ENCODE measurements at places on chromosomes 2 and 18.

DNA sequence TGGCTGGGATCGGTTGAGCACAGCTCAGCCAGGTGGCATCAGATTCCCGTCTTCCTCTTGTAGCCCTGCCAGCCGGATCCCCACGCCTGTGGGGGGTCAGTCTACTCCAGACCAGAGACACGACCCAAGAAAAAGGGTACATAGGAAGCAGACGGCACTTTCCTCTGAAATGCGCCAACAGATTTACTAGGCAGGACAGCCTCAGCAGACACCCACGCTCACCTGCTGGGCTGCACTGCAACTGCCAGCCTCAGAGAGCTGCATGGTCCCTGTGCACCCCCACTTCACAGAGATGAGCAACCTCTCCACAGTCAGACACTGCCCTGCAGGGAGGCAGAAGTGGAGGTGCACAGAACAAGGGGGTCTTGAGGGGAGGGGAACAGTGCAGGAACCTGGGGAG is 75.7 kb upstream of the OTOS start:
- peak; percentile 46 for DNase-seq
- no peak overlapping the region for H3K27ac ChIP-seq
- H3K36me3 ChIP-seq = no peaks in the 10 kb centered on the region
- H3K27me3 ChIP-seq = no peaks in the 10 kb centered on the region
- H3K4me3 ChIP-seq = no peak overlapping the region
- H3K4me1 ChIP-seq = no peaks in the 10 kb centered on the region

- no peak overlapping the region for H3K4me3 ChIP-seq
- H3K27me3 ChIP-seq = peaks cover 9% of the 10 kb centered on the region
- DNase-seq = no peak
Measured at GRCh38 chr18:3294435-3295080, 32.6 kb downstream of the MYL12B start.

GRCh38 chr2:5504756-5505155 is 187.4 kb upstream of the SOX11 start:
- H3K4me3 ChIP-seq = no peak overlapping the region
- no peaks in the 10 kb centered on the region for H3K4me1 ChIP-seq
- no peaks in the 10 kb centered on the region for H3K36me3 ChIP-seq
- H3K27ac ChIP-seq = no peak overlapping the region
- DNase-seq = no peak

- H3K27ac ChIP-seq = no peak overlapping the region
- H3K36me3 ChIP-seq = no peaks in the 10 kb centered on the region
- no peaks in the 10 kb centered on the region for H3K27me3 ChIP-seq
Measured at GRCh38 chr2:56299171-56299691, 115.4 kb downstream of the CCDC85A start.

GRCh38 chr2:112880696-112881095 is 30.3 kb upstream of the IL37 start:
- H3K4me3 ChIP-seq = no peak overlapping the region
- H3K27me3 ChIP-seq = no peaks in the 10 kb centered on the region
- H3K4me1 ChIP-seq = peaks cover 9% of the 10 kb centered on the region
- no peak for DNase-seq
- no peak overlapping the region for H3K27ac ChIP-seq

DNA sequence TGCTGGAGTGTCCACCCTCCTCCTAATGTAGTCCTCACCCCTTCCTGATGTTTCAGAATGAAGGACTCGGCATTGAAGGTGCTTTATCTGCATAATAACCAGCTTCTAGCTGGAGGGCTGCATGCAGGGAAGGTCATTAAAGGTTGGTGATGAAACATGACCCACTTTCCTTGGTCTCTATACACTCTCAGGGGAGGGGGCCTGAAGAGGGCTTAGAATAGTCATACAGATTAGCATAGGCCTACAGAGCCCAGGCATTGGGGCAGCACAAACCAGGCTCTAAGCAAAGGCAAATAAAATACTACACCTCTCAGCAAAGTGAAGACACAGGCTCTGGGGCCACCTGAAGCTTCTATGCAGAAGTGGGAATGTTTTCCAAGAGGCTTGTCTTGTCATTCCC is 1.8 kb downstream of the IL36RN start:
- H3K27me3 ChIP-seq = no peaks in the 10 kb centered on the region
- H3K36me3 ChIP-seq = no peaks in the 10 kb centered on the region
- H3K27ac ChIP-seq = no peak overlapping the region
- no peak overlapping the region for H3K4me3 ChIP-seq
- DNase-seq = no peak

Measured in spleen (tissue), 13 donors.